ENCODE measurements at places on chromosomes 13 and 19. TPM values are rescaled to one million over a fixed set of nuclear protein-coding genes. Genes with fewer than 3 reads are reported as not detected.

ZNF567 gene
- 15.4 TPM for total RNA-seq

ZIC5 gene
- total RNA-seq, result not detected

EBI3 gene
- total RNA-seq, result not detected

CACNG8 gene
- 0.10 TPM for total RNA-seq

All from tongue (tissue), 3 donors.